ENCODE measurements at places on chromosomes 4 and X. TPM values are rescaled to one million over a fixed set of nuclear protein-coding genes. Genes with fewer than 3 reads are reported as not detected.

DNA sequence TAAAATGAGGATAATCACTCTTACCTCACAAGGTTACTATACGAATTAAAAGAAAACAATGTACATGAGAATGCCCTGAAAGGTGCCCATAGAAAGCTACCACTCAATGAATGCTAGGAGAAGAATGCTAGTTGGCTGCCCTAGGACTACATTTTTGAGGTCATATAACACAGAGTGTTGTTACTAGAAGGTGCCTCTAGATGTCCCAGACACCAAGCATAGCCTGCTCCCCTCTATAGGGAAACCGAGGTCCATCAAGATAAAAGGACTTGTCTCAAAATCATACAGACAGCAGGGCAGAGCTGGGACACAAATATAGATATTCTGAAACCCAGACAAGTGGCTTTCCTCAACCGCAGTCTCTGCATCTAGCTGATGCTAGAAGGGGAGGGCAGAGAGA is 147.0 kb upstream of the ARHGEF9 start:
- no peak for DNase-seq

Gene ATP2B3
- total RNA-seq: 7.3 TPM

Gene GAGE13
- total RNA-seq: not detected

Gene LNX1
- 67.7 TPM for total RNA-seq

GRCh38 chr4:76882630-76883029 is 15.3 kb downstream of the SOWAHB start:
- no peak for DNase-seq
